BE2C (cell line): ENCODE measurements at places on chromosomes 16 and 17.
A peak's percentile ranks its signal among the peaks of the same experiment; 100 is the strongest.

- no peak for DNase-seq
These were observed 84.2 kb downstream of the PITPNC1 start for GRCh38 chr17:67461228-67461780.

- no peak for DNase-seq
These were observed at the start of gene SHISA9 for GRCh38 chr16:12901597-12902461. Gene SHISA9, plus strand, starts transcription at chr16:12901598.

- DNase-seq = no peak
These were observed 91.7 kb downstream of the SLC39A11 start for GRCh38 chr17:73000832-73001231.

DNA sequence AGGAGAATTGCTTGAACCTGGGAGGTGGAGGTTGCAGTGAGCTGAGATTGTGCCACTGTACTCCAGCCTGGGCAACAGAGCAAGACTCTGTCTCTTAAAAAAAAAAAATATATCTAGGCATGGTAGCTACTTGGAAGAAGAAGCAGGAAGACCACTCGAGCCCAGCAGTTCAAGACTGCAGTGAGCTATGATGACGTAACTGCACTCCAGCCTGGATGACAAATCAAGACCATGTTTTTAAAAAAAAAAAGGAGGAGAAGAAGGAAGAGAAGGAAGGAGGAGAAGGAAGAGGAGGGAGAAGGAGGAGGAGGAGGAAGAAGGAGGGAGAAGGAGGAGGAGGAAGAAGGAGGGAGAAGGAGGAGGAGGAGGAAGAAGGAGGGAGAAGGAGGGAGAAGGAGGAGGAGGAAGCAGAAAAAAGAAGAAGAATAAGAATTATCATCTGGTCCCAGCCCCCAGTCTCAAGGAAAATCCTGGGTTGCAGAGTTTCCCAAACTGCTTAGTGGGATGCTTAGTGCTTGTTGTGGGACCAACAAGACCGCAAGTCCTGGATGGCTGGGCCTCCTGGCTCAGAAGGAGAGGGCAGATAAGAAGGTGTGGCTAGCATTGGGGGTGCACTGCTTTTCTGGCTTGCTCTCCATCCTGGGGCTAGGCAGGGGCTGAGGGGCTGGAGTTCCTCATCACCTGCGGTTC lies 3.7 kb upstream of the DRC7 start:
- DNase-seq = no peak

DNA sequence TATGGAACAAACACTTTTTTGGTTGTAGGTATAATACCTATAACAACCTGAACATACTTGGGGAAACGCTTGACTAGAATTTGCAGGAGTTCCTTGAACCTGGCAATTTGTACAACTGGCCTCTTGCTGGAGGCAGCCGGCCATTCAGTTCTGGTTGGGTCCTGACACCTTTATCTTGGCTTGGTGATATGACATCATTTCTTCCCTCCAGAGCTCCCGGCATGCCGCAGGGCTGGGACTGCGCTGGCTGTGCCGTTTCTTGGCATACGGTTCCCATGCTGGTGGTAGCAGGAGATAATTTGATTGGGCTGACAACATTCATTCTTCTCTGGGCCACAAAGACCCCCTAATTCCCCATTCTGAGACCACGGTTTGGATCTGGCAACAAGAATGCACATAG lies 87.5 kb downstream of the ASIC2 start:
- DNase-seq = no peak

GRCh38 chr17:32803544-32803943 lies 73.4 kb downstream of the MYO1D start:
- DNase-seq = no peak

GRCh38 chr17:61574542-61575351 lies 16.3 kb downstream of the NACA2 start:
- DNase-seq = peak; percentile 61

- DNase-seq = peak; percentile 80
These were observed 15.7 kb upstream of the MC1R start for GRCh38 chr16:89902980-89903379.

- DNase-seq = peak; percentile 82
These were observed 45.9 kb downstream of the SLC6A2 start for GRCh38 chr16:55701442-55702319.

GRCh38 chr17:55673743-55674506 lies 48.7 kb downstream of the TMEM100 start:
- DNase-seq = no peak

GRCh38 chr17:66375121-66375520 lies 72.7 kb downstream of the PRKCA start:
- no peak for DNase-seq

- no peak for DNase-seq
These were observed 33.8 kb downstream of the TRPV2 start for GRCh38 chr17:16449121-16449570.

GRCh38 chr17:50452630-50453300 lies 15.9 kb downstream of the CHAD start:
- no peak for DNase-seq

GRCh38 chr16:64445649-64446048 lies 676.2 kb downstream of the CDH11 start:
- DNase-seq = no peak

- no peak for DNase-seq
These were observed 17.3 kb downstream of the DNAH17 start for GRCh38 chr17:78559749-78560368.

- no peak for DNase-seq
These were observed 64.0 kb downstream of the SNX20 start for GRCh38 chr16:50616883-50617645.

GRCh38 chr16:53580038-53580802 lies 77.2 kb upstream of the AKTIP start:
- DNase-seq = no peak

DNA sequence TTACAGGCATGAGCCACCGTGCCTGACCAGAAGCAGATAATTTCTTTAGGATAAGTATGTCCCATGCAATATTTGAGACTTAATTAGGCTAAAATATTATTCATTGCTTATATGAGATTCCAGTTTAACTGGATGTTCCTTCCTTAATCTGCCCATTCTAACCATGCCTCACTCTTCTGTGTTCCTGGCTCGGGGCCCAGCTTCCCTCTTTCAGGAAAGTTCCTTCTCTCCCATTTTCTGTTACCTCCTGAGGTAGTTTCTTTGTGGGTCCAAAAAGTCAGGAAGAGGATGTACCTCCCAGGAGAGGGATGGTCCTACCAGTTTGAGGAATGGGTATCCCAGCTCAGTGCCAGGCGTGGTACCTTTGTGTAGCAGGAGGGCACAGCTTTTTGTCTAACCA lies 23.3 kb downstream of the UNK start:
- no peak for DNase-seq

- no peak for DNase-seq
These were observed 1.7 kb upstream of the PRSS21 start for GRCh38 chr16:2815299-2815771.

DNA sequence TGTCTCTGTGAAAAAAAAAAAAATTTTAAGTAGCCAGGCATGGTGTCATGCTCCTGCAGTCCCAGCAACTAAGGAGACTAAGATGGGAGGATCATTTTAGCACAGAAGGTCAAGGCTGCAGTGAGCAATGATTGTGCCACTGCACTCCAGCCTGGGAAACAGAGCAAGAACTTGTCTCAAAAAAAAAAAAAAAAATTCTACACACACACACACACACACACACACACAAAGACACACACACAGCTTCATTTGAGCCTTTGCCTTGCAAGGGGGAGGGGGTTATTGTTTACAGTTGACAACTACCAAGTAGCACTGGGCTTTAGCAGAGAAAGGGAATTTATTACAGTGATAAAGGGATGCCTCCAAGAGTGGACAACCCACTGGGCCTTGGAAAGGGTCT lies 4.9 kb upstream of the POLR3E start:
- no peak for DNase-seq

DNA sequence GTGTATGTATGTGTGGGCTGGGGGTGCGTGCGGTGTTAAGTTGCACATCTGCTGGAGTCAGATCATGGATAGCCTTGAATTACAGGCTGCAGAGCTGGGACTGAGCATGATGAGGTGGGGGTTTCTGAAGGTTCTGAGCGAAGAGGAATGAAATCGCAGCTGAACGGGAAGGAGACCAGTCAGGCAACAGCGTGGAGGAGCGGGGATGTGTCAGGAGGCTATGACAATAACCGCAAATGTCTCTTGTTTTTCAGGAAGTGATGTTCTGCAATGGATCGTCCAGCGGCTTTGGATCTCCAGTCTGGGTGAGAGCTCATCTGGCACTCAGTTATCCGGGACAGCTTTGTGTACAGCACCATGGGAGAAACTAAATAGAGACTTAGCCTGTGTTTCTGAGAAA lies 20.9 kb downstream of the RGS9 start:
- DNase-seq = no peak

DNA sequence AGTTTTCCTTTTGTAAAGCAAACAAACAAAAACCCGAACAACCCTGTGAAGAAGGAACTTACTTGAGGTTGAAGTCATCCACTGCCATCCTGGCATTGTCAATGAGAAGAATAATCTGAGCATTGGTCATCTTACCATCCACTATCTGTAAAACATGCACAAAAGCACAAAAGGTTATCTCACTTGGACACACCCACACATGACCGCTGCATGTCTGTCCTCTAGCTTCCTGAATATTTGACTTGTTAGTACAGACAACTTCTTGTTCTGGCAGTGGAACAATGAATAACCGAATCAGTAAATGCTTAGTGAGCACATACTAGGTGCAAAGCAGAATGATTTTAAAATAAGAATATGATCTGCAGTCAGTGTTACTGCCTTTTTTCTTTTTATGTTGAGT lies 6.1 kb downstream of the KRT23 start:
- no peak for DNase-seq

- peak; percentile 80 for DNase-seq
These were observed 42.1 kb downstream of the TBC1D16 start for GRCh38 chr17:79993390-79994227.

DNA sequence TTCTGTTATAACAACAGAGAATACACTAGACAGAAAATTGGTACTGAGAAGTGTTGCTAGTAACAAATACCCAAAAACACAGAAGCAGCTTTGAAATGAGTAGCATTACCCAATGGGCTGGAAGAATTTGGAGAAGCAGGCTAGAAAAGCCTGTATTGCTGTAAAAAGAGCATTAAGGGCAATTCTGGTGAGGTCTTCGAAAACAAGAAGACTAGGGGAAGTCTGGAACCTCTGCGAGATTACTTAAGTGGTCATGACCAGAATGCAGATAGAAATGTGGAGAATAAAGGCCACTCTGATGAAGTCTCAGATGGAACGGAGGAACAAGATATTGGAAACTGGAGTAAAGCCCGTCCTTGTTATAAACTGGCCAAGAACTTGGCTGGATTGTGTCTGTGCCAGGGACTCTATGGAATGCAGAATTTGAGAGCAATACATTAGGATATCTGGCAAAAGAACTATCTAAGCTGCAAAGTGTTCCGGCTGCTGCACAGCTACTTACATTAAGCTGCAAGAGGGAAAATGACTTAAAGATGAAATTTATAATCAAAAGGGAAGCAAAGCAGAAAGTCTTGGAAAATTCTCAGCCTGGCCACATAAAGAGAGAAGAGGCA lies 44.9 kb upstream of the PEMT start:
- DNase-seq = no peak

DNA sequence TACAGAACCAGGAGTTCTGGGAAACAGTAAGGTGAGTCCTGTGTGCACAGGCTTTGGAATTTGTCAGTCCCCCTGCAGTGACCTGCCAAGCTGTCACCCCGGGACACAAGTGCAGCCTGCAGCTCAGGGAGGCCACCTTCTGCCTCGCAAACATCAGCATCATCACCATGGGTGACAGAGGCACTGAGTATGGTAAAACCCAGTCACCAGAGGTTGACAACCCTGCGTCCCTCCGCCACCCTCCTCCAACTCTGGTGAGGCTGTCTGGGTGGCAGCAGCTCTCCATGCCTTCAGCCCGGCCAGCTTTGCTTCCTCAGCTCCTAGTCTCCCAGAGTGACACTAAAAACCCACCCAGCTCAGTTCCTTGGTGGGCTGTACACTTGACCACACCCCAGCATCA lies 221.0 kb downstream of the CPPED1 start:
- DNase-seq = no peak

DNA sequence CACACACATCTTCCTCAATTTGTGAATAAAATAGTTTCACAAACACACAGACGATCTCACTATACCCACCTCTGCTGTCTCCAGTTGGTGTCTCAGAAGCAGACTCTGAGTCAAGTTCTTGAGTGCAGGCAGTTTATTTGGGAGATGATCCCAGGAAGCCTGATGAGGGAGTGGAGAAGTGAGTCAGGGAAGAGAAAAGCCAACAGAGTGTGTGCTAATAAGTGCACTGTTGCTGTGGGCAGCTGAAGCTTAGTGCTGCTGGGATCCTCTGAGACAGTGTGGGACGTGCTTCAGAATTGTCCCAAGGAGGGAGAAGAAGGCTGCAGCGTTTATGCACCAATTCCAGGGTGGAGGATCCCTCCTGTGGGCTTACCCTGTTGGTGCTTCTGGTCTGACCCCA lies 423.2 kb upstream of the C16orf82 start:
- no peak for DNase-seq

- DNase-seq = no peak
These were observed 21.9 kb upstream of the NKD1 start for GRCh38 chr16:50526249-50526648.

DNA sequence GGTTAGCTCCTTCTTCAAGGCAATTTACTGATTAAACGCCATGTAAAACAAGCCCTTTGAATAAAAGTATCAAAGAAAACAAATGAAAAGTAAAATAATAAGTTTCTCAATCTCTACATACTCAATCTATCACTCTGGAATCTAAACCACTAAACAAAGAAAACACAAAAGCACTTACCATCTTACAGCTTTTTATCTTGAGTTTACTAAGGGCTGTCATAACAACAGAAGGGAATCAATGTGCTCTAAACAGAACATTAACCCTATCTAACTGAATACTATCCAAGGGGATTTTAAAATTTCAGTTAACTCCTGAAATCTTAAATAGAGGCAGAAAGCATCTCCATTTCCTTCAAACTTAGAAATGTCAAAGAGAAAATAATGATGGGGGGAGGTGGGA lies 3.4 kb downstream of the SKA2 start:
- no peak for DNase-seq
